Breast epithelium (tissue), 4 donors: ENCODE measurements at places on chromosomes 5 and 9.

DNA sequence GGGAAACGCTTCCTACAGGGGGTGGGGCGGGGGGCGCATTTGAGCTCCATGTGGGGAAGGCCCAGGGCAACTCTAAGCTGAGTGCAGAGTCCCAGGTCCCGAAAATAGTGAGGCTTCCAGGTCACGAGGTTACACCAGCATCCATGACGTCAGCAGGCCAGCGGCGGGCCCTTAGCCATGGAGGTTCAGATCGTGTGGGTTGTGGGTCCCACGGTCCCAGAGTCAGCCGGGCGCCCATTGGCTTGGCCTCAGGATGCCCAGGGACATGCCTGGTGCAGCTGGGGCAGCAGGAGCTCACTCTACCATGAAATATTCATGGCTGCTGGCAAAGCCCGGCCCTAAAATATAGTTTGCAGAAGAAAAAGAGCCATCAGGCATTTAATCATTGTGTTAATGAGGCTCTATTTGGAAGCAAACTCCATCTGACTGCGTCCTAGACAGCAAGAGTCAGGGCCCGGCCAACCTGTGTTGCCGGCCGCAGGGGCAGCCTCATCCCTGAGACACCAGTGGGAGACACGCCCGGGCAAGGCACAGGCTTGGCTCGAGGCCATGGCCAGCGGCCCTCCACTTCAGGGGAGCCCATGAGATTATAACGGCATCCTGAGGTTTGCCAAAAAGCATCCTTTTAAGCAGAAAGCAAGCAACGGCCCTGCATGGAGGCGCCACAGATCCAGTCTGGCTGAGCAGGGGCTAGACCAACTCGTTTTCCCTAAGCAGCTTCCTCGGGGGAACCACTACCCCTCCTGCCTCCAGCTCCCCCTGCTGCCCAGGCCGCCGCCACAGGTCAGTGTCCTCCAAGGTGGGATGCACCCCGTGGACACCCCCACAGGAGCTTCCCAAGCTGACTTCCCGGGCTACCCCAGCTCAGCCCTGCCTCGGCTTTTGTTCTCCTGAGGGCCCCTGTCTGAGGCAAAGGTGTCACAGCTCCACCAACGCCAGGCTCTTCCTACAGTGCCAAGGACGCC, 108.9 kb upstream of the PPP1R26 start:
- peaks cover 3% of the 10 kb centered on the region for H3K27me3 ChIP-seq
- no peak overlapping the region for H3K4me3 ChIP-seq
- H3K27ac ChIP-seq: no peak overlapping the region
- no peaks in the 10 kb centered on the region for H3K4me1 ChIP-seq
- DNase-seq: no peak

GRCh38 chr9:73347720-73348119, 196.1 kb downstream of the ANXA1 start:
- H3K4me3 ChIP-seq: no peak overlapping the region
- no peaks in the 10 kb centered on the region for H3K36me3 ChIP-seq
- no peak for DNase-seq
- H3K4me1 ChIP-seq: no peaks in the 10 kb centered on the region
- H3K27ac ChIP-seq: no peak overlapping the region
- H3K27me3 ChIP-seq: no peaks in the 10 kb centered on the region

DNA sequence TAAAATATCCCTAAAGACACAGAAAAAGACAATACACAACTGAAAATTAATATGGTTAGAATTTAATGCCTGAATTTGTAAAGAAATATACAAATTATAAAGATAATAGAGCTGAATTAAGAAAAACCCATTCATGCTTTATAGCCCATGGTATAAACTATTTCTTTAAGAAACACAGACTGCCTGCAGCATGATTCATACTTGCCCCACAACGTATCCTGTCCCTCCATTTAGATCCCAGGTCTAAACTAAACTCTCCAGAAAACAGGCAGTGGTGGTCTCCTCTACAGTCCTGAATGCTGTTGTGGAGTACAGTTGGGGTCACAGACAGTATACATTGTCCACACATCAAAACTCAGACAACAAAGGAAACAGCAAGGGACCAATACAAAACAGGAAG, 24.8 kb downstream of the IL6ST start:
- no peak overlapping the region for H3K4me3 ChIP-seq
- no peaks in the 10 kb centered on the region for H3K4me1 ChIP-seq
- no peaks in the 10 kb centered on the region for H3K27me3 ChIP-seq
- H3K36me3 ChIP-seq: no peaks in the 10 kb centered on the region

- H3K4me1 ChIP-seq: no peaks in the 10 kb centered on the region
- DNase-seq: no peak
- no peaks in the 10 kb centered on the region for H3K36me3 ChIP-seq
- H3K4me3 ChIP-seq: no peak overlapping the region
- H3K27ac ChIP-seq: no peak overlapping the region
Observed at GRCh38 chr9:98521141-98521540, 187.6 kb downstream of the GABBR2 start.
